ENCODE measurements at places on chromosomes 1 and 21.

DNA sequence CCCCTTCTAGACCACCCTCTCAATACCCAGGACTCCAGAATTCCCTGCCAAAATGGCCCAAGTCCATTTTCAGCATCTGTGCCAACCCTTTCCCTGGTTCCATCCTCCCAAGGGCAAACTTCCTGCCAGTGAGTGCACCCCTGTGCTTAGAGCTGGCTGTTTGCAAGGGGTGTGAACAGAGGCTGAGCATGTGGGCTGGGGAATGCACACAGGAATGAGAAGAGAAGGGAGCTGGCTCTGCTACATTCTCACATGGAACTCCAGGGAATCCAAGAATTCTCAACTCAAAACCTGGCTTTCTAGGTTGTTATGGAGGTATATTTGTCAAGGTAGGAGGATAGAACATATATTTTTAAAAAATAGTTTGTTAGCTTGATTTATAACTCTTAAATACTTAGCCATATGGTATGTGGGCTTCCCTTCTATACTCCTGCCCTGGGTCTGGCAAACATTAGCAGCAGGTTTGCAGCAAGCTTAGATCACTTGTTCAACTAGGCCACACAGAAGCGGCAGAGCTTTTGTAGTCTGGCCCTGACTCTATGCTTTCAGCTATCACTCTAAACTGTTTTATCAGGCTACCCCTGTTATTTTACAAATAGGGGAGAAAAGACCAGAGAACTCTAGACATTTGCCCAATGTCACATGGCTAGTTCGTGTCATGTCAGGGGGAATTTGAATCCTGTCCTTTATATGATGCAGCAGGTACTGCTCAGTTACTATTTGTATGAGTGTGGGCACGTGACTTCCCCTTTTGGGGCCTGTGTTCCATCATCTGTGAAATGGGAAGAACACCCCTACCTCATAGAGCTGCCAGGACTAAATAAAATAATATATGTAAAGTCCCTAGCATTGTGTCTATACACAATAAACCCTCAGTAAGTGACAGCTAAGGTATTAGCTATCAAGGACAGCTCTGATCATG is 8.1 kb upstream of the STMN1 start:
- no peak for DNase-seq

- no peak for DNase-seq
Observed at GRCh38 chr1:46801323-46802055, 2.6 kb downstream of the CYP4B1 start.

GRCh38 chr1:50659107-50659662 is 235.9 kb upstream of the DMRTA2 start:
- DNase-seq, result no peak

- DNase-seq, result no peak
Observed at GRCh38 chr1:231383159-231383860, 38.8 kb downstream of the EGLN1 start.

DNA sequence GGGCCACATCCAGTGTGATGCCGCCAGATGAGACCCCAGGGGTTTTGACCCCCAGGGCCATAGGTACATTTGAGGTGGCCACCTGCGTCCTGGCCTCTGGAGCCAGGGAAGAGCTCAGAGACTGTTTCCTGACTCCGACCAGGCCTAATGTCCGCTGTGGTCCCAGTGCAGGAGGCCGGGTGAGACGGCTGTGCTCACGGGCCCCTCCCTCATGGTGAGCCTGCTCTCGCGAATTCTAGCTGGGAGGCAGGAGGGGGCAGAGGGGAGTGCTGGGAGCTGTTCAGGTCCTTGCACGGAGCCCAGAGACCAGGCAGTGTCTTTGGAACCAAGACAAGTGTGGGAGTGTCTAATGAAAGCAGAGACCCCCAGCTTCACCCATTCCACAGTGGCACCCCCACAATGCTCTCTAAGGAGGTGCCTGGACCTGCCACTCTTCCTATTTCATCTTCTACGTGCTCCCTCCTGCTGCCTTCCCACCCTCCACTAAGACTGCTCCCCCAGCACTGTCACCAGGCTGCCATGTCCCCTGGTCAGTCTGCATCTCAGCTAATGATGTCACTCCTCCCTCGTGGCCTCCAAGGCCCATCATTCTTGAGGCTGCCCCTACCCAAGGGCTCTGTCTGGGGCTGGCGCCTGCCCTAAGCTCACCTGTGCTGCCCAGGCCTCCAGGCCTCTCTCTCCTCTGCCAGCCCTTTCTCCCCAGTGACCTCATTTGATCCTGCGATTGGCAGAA is 256.3 kb upstream of the C1orf174 start:
- DNase-seq, result no peak

DNA sequence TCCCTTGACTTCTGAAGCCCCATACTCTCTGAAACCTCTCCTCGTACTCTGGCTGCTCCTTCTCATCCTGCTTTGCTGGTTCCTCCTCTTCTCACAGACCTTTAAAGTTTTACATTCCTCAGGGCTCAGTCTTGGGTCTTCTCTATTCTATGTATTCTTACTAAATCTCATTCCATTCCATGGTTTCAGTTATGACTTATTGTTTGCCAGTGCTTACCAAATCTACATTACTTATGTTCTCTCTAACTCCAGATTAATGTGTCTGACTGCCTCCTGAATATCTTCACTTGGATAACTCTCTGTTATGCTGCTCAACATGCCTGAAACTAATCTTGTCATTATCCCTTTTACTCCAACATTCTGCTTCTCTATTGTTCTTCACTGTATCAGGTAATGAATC is 5.4 kb upstream of the SLC35D1 start:
- DNase-seq, result no peak

DNA sequence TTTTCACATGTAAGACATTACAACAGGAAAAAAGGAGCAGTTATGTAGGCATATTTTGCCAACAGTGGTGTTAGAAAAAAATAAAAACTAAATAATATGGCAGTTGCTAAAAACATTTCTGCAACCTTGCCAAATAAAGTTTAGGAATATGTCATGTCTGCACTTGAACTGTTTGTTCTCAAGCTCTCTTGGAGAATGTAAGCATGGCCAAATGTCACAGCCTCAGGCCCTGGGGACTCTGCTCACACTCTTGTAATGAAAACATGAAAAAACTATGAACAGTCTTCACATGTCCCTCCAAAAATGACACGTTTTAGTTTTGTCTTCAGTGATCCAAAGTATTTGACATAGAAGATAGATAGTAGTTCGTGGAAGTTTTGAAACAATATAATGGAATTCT is 753.3 kb downstream of the LTN1 start:
- DNase-seq, result no peak

DNA sequence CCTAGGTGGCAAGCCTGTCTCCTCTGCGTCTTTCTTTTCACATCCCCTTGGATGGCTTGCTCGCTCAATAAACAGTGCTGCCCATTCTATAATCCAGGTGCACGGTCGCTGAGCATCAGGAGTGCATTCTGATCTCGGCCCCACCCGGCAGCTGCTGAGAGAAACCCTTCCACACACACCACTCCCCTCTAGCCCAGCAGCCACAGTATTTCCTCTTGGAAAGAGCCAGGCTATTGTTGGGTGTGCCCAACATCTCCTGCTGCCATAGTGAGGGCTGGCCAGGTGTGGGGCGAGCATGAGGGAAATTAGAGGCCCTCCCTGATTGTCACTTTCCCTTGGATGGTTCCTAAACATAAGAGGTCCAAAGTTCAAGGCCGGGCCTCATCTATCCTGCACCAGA is 24.7 kb downstream of the GPA33 start:
- no peak for DNase-seq

DNA sequence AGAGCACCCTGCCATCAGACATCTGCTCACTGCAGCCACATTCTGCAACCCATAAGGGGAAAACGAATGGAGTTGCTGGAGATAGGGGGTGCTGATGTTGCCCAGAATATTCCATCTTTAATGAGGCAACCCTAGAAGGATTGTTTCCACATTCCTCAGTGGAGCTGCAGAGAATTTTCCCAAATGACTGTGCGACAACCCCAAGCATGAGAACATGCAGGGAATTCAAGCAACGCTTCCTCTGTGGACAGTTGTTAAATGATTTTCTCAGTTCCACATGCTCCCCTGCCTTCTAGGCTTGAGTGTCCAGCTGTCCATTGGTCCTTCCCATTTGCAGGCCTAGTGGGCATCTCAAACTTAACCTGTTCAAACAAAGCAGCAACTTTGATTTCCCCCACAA is 20.5 kb upstream of the UBL4B start:
- DNase-seq, result no peak

- DNase-seq, result no peak
Observed at GRCh38 chr1:202291961-202292712, 49.6 kb downstream of the UBE2T start.

GRCh38 chr1:110722807-110723206 is 48.1 kb upstream of the KCNA3 start:
- DNase-seq, result no peak

- no peak for DNase-seq
Observed at GRCh38 chr1:81936853-81937252, 136.1 kb downstream of the ADGRL2 start.

- DNase-seq, result no peak
Observed at GRCh38 chr1:41696381-41696780, 211.9 kb upstream of the EDN2 start.

DNA sequence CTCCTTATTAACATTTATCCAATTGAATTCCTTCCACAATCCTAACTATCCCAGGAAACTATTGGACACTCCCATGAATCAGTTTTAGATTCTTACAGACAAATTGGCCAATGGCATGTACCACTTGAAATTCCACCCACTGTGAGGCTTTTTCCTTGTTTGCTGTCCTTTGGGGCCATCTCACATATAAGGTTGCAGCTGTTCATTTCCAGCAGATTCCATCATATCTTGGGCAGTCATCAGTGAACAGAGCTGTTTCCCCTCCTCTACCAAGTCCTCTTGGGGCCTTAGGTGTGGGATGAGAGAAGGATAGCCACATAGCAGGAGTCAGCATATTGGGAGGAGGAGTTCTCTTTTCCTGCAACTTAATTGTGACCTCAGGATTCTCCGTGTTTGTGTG is 109.1 kb downstream of the HHAT start:
- no peak for DNase-seq

GRCh38 chr1:5647234-5647633 is 345.0 kb downstream of the NPHP4 start:
- DNase-seq, result no peak

GRCh38 chr1:40360631-40361030 is 12.9 kb upstream of the SMAP2 start:
- DNase-seq, result no peak

- DNase-seq, result no peak
Observed at GRCh38 chr1:177561436-177561835, 390.7 kb downstream of the BRINP2 start.

DNA sequence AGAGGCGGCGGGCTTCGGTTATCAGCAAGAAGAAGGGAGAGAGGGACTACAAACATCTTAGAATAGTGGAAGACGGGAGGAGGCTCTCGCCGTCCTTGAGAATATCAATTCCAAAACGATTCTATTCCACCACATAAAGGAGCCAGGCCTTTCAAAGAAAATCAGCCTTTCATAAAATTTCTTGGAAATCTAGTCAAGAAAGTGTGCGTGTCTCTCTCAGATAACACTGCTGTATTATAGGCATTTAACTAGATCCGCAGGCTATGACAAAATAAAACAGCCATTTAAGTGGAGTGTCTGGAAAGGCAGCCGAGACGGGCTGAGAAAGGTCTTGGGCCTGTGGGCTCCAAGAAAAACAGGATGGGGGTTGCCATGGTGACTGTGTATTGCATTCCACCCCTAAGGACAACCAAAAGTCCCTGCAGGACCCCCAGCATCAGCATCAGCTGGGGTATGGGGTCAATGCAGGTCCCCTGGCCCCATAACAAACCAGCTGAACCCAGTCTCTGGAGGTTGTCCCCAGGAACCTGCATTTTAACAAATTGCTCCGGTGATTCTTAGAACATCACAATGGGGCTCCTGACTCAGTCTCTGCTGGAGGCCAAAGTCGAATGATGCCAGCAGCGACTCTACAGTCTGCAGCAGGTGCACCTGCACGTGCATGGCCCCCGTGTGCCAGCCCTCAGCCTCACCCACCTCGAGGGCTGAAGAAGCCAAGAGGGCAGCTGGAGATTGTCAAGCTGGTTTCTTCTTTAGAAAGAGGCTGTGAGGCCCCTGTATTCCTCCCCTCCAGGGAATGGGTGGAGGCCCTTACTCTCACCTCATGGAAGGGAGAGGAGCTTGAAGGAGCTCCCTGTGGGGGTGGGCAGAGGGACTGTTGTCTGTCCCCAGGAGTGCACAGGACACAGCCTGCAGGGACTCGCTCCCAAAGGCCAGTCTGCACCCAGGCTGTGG is 287.4 kb downstream of the NPHP4 start:
- no peak for DNase-seq

DNA sequence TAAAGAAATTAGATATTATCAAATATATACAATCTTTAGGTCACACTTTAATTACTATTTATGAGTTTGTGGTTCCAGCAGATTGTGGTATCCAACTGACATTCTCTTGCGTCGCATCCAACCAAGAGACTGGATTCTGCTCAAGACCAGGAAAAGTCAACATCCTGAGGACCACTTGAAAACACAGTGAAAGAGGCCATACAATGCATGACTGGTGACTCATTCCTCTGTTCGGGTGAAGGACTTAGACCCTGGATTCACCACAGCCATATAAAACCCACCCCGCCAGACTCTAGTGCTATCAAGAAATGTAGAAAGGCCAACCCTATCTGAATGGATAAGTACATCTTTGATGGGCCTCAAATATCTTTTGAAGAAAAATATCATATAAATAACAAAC is 14.5 kb upstream of the CFHR4 start:
- no peak for DNase-seq

DNA sequence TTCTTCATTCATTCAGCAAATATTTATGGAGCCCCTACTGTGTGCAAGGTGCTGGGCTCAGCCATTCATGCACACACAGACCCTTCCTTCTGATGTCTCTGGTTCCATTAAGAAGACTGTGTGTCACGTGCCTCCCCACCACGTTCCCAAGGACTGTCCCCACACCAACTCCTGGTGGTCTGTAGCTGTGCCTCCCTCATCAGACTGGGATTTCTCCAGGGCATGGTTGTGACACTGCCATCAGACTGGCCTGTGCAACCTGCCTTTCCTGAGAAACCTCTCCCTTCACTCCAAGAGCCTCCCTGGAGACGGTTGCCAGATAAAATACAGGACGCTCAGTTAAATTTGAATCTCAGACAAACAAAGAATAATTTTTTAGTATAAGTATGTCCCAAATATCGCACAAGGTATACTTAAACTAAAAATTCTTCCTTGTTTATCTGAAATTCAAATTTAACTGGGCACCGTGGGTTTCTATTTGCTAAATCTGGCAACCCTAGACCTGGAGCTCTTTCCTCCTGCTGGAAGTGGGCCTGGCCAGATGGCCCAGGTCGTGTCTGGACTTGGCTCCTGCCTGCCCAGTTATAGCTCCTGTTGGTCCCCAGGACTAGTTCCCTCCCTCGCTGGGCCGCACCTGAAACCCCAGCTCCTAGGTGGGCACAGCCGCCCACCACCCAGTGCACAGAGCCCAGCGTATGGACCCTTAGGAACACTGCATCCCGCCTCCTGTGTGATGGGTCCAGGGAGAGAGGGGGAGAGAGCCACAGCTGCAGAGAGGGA is 76.9 kb downstream of the RAP1GAP start:
- DNase-seq, result no peak

- no peak for DNase-seq
Observed at GRCh38 chr1:230216896-230217295, 149.9 kb downstream of the GALNT2 start.

GRCh38 chr1:145960468-145961108 is 2.8 kb upstream of the LIX1L start:
- peak; percentile 55 for DNase-seq

Data from CD4-positive, alpha-beta T cell treated with Interleukin-10 for 1 hour (primary cell).